Posterior vena cava (tissue), 2 donors: ENCODE measurements at places on chromosomes 1 and 21. TPM values are rescaled to one million over a fixed set of nuclear protein-coding genes. Genes with fewer than 3 reads are reported as not detected.

The C4BPB gene
- 0.43 TPM for total RNA-seq

The FCER1G gene
- total RNA-seq: 101 TPM

DNA sequence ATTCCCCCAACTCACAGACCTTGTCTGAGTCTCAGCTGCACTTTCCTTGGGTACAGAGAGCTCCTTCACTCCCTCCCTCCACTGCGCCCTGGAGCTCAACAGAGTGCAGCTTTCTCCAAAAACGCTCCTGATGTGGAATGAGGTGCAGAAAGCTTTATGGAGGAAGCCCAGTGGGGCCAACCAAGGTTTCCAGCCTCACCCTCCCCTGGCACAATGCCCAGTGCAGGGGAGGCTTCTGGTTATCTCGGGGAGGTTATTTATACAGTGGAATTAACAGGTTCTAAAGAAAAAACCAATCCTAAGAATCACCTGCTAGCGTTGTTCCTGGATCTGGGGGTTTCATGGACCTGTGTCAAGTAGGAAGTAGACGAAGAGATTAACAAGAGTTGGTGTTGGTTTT, at the start of gene ITLN1:
Gene ITLN1, minus strand, starts transcription at position 139 of the 400 bp plus-strand sequence. CDS start 303 bp downstream, outside the sequence.
- DNase-seq: no peak

The HRNR gene
- 0.05 TPM for total RNA-seq

The STIL gene
- 0.86 TPM for total RNA-seq

The MMEL1 gene
- total RNA-seq: 0.57 TPM

- no peak for DNase-seq
Observed at GRCh38 chr1:221987860-221988520, 246.1 kb upstream of the DUSP10 start.

- no peak for DNase-seq
Observed at GRCh38 chr1:24639881-24640280, 3.2 kb upstream of the SRRM1 start.

GRCh38 chr1:26367441-26367840, 5.1 kb downstream of the ZNF683 start:
- DNase-seq: no peak

The MROH9 gene
- 0.24 TPM for total RNA-seq

DNA sequence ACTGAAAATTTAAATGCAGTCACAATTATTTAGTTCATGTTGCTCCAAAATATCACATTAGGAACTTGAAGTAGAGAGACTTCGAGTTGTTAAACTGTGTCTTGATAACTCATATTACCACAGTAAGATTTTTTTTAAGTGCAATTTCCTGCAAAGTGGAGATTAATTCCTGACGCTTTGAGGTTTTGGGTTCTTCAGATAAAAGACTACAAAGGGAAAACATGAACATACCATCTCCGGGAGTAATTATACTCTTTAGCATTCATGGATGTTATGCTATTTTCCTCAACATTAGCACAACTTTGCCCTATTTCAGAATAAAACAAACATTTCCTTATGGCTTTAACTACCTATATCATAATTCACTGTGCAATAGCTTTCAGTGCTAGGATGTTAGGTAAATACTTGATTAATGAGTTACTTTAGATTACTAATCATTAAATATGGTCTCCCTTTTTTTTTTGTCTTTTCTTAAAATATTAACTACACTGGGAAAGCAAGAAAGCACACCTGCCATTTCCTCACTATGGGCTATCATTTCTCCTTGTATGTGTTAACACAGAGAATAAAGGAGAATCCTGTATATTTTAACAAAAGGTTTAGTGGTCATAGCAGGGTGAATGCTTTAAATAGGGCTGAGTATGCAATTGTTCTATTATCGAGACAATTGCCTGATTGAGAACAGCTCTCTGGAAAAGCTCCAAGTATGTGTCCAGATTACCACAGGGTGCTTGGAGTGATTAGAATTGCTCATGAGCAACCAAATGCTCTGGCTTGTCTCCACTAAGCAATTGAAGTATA, 252.5 kb upstream of the C1orf105 start:
- no peak for DNase-seq

DNA sequence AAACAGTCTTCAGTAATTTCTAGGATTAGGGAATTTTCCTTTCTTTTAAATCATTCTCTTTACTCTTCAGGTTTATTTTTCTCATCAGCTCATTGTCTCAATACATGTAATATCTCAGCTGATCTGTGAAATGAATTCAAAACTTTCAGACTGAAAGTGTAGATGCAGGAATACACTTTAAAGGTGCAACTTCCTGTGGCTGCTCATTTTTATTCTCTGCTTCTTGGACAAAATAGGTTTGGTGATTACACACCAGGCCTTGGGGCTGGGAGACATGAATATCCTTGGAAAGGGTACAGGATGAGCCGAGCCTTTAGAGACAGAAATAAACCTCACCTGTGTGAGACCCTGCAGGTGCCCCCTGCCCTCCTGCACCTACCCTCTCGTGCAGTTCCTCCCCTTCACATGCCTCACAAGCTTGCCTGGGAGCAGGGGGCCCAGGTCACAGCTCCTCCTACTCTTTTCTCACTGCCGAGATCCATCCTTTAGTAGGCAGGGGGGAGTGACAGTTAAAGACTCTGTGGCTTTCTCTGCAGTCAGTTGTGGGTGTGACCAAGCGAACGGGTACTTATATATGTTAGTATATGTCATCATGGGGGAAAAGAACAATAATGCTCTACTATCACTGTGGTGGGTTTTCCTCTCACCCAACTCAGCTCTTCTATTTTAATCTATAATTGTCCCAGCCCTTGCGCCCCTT, 23.6 kb downstream of the XCL2 start:
- DNase-seq: no peak

The TMEM61 gene
- 11.0 TPM for total RNA-seq

DNA sequence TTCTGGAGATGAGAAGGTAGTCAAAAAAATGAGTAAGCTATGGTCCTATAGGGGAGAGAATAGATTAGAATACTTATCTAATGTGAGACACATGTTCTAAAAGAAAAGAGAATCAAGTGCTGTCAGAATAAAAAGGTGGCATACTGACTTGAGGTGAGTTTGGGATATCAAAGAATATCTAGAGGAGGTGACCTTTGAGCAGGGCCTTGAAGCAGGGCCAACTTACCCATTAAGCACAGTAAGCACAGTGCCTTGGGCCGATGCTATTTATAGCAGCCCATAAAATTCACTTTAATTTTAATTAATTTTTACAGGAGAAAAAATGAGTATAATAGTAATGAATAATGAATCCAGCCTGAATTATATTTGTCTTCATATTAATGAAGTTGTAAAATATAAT, 92.2 kb downstream of the XPR1 start:
- DNase-seq: no peak
